Kidney capillary endothelial cell (primary cell): ENCODE measurements at places on chromosomes 3 and 15.

GRCh38 chr15:58163985-58164384, 25.8 kb downstream of the AQP9 start:
- DNase-seq, result no peak

DNA sequence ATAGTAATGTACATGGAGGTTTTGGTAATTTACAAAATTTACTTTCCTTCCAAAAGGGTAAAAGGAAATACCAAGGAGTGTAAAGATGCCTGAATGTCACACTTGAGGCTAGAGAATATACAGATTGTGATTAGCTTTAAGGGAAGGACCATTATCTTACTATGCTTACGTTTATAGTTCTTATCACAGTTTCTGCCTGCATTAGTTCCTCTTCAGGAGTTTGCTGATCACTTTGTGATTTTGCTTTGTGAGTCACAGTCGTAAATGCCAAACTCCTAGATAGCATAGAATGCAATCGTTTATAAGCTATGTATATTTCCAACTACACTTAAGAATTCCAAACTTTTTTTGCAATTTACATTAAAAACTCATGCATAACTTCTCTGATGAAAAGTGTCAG, 1034.6 kb downstream of the DIPK2A start:
- no peak for DNase-seq

- no peak for DNase-seq
Measured at GRCh38 chr3:123432832-123433523, 15.9 kb downstream of the ADCY5 start.

DNA sequence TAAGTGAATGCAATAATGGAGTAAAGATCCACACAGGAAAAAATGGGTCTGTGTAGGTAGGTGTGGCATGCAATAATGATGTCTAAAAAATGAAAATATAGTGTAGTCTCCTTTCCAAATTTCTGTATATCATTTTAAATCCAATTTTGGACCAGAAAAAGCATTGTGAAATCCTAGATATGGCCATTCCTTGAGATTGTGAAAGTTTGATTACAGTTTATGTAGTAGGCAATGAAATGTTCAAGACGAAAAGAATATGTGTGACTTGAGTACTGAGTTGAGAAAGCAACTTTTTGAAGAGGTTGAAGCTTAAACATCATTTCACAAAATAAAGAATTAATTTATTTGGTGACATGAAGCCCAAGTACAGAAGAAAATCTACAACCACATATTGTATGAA, 698.7 kb downstream of the EPHA3 start:
- DNase-seq, result no peak

GRCh38 chr3:78791753-78792152, 976.0 kb downstream of the ROBO1 start:
- DNase-seq, result no peak

- no peak for DNase-seq
Measured at GRCh38 chr3:9266716-9267115, 17.3 kb upstream of the SRGAP3 start.

DNA sequence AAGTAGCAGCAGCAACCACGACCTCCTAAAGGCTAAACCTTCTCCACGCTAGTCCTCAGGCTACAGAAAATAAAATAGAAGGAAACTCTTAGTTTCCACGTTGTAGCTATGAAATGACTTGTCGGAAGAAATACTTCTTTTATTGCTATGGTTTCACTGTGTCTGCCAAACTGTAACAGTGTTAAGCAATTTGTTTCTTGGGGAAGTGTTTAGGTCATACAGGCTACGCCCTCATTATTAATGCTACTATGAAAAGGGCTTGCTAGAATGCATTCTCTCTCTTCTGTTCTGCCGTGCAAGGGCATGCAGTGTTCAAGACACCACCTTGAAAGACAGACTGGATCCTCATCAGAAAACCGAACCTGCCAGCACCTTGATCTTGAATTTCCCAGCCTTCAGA, 462.7 kb downstream of the PLOD2 start:
- DNase-seq, result no peak

GRCh38 chr3:49333091-49333490, 6.8 kb downstream of the USP4 start:
- no peak for DNase-seq

- no peak for DNase-seq
Measured at GRCh38 chr3:151722856-151723255, 10.9 kb upstream of the AADACL2 start.

- DNase-seq, result no peak
Measured at GRCh38 chr15:83927704-83928391, 273.9 kb downstream of the ADAMTSL3 start.

- DNase-seq, result peak; percentile 16
Measured at GRCh38 chr3:49806850-49807249, 3.8 kb downstream of the INKA1 start.

GRCh38 chr15:85955501-85956391, 123.9 kb upstream of the AGBL1 start:
- no peak for DNase-seq

DNA sequence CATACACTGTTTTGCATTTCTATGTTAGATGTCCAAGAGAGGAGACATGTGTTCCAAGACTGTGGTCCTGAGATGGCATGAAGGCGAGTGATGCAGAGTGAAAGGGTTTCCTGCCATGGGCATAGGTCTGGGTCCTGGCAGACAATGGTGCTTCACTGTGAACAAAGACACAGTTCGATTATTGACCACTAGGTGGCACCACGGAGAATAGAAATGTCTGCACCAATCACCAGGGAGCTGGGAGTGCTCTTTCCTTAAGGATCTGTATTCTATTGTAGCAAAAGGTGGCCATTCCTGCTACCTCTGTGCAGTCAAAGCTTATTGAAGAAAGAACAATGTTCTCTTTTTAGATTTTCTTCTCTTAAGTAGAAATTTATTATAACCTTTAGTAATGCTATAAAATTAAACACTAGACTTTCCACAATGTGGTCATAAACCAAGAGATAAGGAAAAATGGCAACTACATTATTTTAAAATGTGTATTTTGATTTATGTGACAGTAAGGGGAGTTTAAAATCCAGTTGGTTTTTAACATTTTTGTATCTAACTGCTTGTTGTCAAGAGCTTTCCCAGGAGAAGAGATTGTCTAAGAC, 88.7 kb downstream of the GABRG3 start:
- DNase-seq, result peak; percentile 70

DNA sequence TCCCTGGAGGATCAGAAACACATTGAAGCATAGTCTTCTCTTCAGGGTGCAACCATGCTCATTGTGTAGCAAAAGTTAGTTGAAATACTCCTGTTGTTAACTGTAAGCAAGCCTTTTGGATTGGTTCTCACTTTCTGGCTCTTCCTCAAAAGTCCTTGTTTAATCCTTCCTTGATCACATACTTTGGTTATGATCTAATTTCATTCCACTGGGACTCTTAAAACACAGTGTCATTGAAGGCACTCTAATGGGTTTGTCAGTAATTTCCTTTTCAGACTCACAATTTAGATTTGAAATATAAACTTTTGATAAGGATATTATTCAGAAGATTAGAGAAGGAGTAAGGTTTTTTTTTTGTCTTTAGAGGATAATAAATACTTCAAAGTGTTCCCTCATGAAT, 451.7 kb upstream of the SGO1 start:
- DNase-seq, result no peak

GRCh38 chr15:40982855-40983254, 29.6 kb downstream of the CHAC1 start:
- peak; percentile 93 for DNase-seq

DNA sequence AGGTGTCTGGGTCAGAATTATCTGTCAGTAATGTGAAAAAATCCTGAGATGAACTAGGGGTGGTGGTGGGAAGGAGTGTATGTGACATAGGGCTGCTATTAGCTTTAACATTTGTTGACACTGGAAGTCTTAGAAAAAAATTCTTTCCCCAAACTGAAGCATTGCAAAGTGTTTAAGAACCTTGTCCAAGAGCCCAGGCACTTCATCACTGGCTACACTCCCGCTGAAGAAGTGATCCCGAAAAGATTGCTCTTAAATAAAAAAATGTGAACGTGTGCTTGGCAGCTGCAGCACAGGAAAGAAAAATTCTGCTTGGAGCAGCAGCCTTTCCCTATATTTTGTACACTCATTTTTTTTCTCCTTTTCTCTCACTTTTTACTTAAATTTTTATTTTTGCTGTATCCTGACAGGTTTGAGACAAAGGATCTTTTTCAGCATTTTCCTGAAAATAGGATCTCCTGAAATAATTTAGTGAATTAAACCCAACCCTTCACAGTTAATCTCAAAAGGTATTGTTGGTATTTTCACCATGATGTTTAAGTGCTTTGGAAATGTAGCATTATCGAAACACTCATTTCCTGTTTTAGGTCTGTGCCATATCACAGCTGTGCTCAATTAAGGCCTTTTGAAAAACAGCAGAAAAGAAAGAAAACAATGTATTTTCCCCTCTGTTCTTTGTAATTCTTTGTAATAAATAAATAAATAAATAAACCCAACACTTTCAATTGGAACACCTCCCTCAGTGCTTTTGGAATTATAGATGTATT, 477.6 kb downstream of the ZNF385D start:
- no peak for DNase-seq

DNA sequence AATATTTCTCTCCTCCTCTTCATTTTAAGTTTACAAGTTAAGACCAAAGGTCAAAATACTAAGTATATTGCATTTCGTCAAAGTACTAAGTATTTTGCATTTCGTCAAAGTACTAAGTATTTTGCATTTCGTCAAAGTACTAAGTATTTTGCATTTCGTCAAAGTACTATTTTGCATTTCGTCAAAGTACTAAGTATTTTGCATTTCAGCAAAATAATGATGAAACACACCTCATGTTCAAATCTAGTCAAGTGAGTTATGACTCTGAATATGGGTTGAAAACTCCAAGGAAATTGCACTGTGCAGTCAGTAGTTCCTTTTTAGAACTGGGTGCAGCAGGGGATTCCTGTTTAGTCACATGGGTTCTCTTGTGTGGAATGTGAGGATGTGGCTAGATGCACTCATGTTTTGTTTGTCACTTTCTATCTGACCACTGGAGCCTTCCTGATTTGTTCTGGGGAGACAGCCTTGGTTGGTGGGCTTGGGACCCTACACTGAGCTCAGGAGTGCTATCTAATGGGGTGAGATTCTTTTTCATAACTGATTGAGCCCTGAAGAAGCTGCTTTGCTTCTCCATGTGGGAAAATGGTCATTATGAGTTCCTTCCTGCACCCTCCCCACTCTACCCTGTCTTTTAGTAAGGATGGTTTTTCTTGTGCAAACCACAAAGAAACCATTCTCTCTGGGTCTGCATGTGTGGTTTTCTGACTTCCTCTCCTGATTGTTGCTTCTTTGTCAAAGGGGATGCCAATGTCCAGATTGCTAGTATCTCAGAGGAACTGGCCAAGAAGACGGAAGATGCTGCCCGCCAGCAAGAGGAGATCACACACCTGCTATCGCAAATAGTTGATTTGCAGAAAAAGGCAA, 73.4 kb downstream of the CCK start:
- DNase-seq, result no peak

DNA sequence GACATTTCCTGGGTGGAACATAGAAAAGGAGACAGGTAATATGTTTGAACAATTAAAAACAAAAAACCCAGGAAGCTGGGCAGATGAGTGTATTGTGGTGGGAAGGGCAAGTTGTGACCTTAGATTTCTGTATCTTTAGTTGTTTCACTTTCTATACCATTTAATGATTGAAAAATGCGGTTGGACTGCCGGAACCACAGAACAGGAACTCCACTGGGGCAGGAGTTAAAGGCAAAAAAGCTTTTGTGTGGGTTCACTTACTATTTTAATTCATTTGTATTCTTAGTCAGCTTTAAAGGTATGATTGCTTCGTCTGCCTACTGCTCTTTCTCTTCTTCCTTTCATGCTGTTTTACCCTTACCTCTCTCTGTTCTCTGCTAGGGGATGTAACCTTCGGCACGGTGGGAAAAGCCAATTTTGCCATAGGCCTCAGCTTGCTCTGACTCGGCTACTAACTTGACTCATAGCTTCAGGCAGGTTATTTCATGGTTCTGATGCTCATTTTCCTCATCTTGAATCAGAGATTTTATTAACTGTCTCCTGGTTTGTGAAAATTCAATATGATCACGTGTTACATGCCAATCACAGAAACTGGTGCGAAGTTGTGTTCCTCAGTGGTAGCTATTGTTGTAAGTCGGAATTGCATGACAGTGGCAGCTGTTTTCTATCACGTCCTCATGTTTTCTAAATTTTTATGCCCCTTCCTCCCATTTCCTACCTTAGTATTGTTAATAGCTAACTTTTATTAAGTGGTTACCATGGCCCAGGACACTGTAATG, 1.6 kb upstream of the MCTP2 start:
- no peak for DNase-seq

DNA sequence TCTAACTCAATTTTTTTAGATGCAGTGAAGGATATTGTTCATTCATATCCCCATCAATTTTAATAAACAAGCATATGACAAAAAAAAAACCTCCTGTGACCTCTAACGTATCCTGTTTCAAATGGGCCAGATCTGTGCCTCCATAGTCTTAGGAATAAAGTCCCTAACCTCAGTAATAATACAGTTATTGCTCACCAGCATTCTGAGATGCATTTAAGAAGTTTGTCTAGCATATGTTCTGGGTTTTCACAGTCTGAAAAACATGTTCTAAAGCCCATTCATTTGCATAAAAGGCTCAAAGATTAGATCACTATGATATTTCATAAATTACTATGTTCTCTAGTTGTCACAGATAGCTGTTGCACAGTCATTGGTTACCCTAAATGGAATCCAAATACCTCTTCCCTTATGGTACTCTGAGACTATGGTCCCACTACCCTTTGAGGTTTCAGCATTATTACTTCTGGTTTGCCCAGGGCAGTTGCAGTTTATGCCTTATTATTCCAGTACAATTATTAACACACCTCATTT, 190.1 kb downstream of the ZIC4 start:
- no peak for DNase-seq
